ENCODE measurements at places on chromosomes 11 and 22. TPM values are rescaled to one million over a fixed set of nuclear protein-coding genes. Genes with fewer than 3 reads are reported as not detected.

GRCh38 chr11:57644748-57645688 lies 4.7 kb downstream of the YPEL4 start:
- no peak for DNase-seq

- DNase-seq, result peak; percentile 70
Observed at GRCh38 chr11:66936311-66936711, 21.9 kb downstream of the PC start.

- no peak for DNase-seq
Observed at GRCh38 chr11:24779791-24780190, 282.9 kb downstream of the LUZP2 start.

DNA sequence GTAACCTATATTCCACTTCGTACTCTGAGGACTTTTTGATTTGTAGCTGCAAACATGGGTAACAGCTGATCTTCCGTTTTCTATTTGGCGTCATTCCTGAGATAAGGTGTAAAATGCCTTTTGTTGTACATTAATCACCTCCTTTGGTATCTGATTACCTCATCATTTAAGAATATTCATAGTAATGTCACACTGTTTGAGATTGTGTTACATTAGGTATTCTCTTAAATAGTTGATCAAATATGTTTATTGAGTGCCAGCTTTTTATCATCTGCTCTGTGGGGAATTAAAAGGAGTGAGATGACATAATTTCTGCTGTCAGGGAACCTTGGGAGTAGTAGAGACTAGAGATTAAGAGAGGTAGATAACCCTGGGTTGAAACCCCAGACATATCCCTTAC lies 5.9 kb downstream of the NCAM1 start:
- no peak for DNase-seq

DNA sequence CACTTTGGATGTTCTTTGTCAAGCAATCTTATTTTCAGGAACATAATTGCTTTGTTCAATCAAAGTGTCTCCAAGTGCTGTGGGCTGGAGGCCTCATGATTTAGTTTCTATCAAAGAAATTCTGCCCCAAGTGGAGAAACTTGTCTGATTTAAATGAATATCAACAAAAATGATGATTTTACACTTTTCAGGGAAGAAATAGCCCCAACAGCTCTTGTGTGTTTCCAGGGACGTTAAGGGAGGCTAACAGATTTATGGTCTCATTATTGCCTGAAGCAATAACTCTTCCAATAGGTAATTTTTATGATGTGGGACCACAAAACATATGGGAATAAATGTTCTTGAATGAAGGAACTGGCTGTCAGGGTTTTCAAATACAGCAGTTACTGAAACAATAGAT lies 699.1 kb downstream of the FAM181B start:
- no peak for DNase-seq

DNA sequence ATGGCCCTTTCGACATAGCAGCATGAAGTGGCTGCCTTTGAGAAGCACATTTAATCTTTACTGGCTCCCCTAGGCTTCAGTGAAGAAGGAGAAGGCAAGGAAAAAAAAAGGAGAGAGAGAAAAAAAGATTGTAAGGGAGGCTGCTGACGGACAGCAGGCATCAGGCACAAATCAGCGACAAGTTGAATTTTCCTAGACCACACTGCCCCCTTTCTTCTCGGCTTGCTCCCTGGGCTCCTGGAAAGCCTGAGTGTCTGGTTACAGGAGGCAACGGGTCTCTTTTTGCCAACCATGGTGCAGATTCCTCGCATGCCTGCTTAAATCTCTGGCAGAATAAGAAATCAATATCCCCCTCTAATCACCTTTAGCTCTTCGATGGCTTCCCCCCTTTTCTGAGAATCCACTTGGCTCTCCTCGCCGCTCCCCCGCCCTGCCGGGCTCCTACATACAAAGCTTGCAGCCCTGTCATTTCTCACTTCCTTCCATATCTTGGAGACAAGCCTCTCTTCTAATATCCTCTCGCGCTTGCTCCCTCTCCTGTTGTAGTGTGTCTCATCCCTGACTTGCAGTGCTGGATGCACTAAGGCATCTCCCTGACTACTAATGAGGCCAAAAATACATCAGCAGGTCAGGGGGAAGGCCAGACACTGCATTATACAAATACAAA lies 14.3 kb downstream of the BLID start:
- DNase-seq, result peak; percentile 55

Gene PHLDA2
- 13.7 TPM for polyA plus RNA-seq

Gene ISX
- not detected for polyA plus RNA-seq

Gene TECTA
- polyA plus RNA-seq, result 0.76 TPM

Gene SCO2
- 0.78 TPM for polyA plus RNA-seq

Data from BJ (cell line).